ENCODE measurements at places on chromosomes 11 and 22. TPM values are rescaled to one million over a fixed set of nuclear protein-coding genes. Genes with fewer than 3 reads are reported as not detected.

- no peak for DNase-seq
Measured at GRCh38 chr11:66843776-66844495, 695 bp downstream of the RCE1 start.

DNA sequence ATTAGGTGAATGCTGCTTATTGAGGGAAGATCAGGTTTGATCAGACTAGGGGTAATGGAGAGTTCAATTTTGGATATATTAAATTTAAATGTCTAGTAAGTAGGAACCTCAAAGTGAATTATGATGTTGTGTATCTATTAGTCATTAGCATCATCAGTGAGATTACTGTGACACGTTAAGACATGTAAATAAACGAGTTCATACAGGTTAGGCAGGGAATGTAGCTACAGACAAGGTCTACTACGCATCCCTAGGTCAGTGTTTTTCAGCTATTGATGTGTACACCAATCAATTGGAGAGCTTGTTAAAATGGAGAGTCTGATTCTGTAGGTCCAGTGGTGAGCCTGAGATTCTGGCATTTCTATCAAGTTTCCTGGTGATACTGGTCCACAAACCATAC is 120.1 kb upstream of the LRRC4C start:
- no peak for DNase-seq

PLAAT4 gene
- 9.4 TPM for total RNA-seq

DNA sequence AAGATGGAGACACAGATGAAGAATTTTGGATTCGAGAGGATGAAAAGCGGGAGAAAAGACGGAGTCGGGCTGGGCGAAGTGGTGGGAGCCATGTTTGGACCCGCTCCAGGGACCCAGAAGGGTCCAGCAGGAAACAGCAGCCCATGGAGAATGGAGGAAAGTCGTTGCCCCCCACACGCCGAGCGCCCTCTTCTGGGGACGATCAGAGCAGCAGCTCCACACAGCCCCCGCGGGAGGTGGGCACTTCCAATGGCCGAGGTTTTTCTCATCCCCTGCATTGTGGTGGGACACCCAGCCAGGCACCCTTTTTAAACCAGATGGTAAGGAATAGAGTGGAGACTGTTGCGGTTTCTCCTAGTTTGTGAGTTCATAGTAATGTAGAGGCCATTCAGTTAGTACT is 22.8 kb upstream of the SLC25A18 start:
- DNase-seq: no peak

SCGB1D2 gene
- not detected for total RNA-seq

DNA sequence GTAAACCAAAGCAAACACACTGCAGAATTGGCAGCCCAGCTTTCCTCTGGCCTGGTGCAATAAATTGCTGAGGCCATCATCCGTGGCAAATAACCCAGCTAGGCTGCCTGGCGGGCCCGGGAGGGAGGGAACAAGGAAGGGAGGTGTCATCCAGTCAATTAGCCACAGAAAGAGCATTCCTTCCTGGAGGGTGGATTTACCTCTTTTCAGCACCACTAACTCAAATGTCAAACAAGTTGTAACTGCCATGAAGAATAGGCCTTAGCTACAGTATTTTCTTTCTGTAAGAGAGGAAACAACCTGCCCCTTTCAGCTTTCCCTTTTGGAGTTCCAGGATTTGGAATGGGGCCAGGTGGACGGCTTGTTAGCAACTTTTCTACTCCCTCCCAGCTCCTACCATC is 163.8 kb upstream of the BDNF start:
- DNase-seq: no peak

GRCh38 chr11:882596-882995 is 28.0 kb downstream of the CHID1 start:
- DNase-seq: no peak

- DNase-seq: no peak
Measured at GRCh38 chr11:122977470-122978298, 4.0 kb downstream of the BSX start.

SLC22A9 gene
- not detected for total RNA-seq

DNA sequence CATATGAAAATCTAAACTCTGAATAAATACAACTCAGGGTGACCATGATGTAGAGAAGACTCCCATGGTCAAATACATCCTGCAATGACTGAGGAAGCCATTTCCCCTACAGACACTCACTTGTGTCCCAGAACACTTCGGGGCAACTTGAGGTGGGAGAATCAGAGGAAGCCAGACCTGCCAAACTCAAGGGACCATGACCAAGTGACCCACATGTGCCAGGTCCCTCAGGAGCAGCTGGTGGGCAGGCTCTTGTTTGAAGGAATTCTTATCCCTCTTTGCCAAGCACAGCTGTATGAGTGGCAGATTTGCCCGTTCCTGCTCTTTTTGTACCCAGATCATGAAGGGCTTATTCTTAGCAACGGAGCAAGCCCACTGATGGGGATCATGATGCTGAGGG is 17.8 kb downstream of the SPATA19 start:
- no peak for DNase-seq

NRIP3 gene
- total RNA-seq: 3.1 TPM

KRTAP5-10 gene
- not detected for total RNA-seq

ESAM gene
- 13.3 TPM for total RNA-seq

GRCh38 chr22:42957958-42958357 is 57.0 kb downstream of the PACSIN2 start:
- DNase-seq: no peak

DNA sequence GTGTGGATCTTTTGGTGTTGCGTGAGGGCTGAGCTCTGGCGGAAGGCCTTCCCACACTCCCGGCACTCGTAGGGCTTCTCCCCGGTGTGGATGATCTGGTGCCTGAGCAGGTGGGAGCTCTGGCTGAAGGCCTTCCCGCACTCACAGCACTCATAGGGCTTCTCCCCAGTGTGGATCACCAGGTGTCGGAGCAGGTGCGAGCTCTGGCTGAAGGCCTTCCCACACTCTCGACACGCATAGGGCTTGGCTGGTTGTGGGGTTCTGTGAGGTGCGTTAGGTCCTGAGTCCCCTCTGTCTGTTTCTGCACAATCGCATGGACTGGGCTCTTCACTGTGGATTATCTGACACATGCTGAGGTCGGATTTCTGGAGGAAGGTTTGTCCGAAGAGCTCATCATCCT is 6.4 kb downstream of the ZNF70 start:
- no peak for DNase-seq

- DNase-seq: no peak
Measured at GRCh38 chr11:6542727-6543126, 45.6 kb downstream of the DNHD1 start.

- no peak for DNase-seq
Measured at GRCh38 chr11:112459001-112459400, 198.3 kb upstream of the PLET1 start.

OVCH2 gene
- 3.3 TPM for total RNA-seq

- no peak for DNase-seq
Measured at GRCh38 chr11:37695283-37695682, 1097.2 kb upstream of the RAG2 start.

GRCh38 chr11:128865490-128865889 is 1.6 kb downstream of the KCNJ1 start:
- DNase-seq: no peak

DNA sequence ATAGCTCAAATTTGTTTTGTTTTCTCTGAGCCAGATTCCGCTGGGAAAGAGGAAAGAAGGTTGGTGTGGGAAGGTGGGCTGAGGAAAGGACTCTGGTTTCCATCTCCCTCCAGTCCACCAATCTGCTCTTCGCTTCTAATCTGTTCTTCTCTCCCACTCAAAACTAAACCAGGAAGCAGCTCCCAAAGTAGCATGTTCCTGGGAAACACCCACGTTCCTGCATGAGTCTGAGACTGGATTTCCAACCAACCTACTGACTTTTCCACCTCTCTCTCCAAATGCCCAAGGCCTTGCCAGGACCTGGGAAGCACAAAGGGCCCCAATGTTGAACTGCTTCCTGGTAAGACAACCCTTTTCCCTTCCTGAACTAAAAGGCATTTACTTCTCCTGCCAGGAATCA is 110.2 kb downstream of the WT1 start:
- DNase-seq: no peak

C22orf15 gene
- total RNA-seq: 0.63 TPM

- DNase-seq: no peak
Measured at GRCh38 chr11:7418061-7418460, 67.2 kb upstream of the OLFML1 start.

DNA sequence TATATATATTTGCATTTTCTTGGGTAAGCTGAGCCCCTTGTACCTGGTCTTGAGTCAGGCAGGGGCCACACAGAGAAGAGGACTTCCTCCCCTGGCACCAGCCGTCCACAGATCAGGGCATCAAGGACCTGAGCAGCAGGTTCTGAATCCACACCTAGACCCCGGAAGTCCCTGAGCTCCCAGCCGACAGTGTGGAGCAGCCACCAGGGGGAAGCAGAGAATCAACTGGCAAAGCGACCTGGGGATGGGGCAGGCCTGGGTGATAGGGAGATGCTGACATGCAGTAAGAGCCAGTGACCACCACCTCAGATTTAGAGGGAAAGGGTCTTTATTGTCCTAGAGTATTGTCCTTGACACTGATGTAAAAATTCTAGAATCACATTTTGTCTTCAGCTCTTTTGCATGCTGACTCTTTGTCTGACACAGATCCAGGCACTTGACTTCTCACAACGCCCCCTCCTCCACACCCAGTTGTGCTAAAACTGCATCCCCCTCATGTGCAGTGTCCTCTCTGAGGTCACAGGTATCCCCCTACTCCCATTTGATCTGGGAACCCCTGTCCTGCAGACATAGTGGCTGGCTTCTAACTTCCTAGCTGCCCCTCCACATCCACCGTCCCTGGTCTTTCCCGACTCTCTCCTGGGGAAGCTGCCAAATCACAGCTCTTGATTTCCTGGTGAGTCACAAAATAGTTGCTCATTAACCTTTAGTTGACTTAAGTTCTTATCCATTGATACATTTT is 109.3 kb downstream of the GGTLC2 start:
- no peak for DNase-seq

DNA sequence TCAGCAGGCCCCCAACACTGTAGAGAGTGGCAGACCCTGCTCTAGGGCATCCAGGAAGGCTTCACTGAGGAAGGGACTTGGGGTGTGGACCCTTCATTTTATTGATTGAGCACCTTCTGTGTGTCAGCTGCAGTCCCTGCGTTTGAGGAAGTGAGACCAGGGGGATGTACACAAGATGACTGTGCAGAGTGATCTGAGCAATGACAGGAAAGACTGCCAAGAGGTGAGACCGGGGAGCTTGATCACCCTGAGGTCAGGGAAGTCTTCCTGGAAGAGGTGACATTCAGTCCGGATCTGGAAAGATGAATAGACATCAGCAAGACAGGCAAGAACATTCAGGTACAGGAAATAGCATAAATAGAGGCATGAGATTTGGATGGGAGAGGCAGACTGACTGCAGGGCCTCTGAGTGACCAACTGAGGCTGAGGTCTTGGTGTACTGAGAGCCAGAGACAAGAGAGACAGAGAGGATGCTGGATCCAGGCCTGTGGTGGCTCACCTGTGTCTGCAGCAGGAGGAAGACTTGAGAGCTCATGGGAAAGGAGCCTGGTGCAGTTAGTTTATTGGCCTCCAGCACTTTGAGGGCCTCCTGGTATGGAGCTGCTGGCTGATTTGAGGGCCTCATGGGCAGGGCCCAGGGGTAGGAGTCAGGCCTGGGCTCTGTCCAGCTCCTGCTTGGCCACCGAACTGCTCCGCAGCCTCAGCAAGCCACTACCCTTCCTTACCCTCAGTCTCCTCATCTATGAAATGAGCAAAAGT is 5.2 kb downstream of the DGAT2 start:
- DNase-seq: no peak

XRCC6 gene
- total RNA-seq: 199 TPM

DNA sequence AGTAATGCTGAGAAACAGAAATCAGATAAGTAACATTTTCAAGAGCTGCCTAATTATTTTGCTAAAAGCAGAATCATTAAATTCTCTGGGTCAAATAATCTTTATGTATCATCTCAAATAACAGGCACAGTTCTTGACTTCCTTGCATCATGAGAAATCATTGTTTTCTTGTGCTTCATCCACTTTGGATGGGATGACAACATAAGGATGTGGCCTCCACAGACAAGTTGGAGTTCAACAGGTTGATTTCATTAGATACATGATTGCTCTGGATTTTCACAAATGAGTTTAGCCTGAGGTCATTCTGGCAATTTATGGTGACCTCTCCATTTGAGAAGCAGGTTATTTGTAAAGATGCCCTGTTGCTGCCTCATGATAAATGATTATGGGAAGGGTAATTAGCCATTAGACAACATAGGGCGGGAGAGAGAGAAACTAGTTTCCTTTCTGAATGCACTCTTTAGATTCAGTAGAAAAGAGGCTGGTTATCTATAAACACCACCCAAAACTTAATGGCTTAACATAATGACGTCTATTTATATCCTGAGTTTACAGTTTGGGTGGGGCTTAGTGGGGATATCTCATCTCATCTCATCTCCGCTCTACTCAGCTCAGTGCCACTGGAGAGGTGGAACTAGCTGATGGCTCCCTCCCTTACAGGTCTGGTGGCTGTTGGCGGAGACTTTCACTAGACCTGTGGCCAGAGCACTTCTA is 35.0 kb upstream of the ADORA2A start:
- no peak for DNase-seq

ACR gene
- not detected for total RNA-seq

TNNT3 gene
- total RNA-seq: 61.6 TPM

DNA sequence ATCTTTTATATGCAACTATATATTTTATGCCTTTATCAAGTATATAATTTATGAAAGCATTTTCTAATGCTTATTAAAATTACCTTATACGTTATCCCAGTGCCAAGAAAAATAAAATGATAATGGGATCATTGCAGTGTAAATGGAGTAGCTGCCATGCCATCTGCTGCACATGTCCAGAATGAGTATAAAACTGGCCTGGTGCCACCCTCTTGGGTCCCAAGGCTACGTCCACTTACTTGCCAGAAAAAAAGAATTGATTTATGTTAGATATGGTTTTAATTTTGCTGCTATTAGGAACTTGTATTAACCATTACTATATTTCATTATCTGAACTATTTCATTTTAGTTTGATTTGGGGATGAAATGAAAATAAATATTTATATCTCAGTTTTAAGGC is 1127.1 kb upstream of the CNTN5 start:
- DNase-seq: no peak

GRCh38 chr11:118211006-118211405 is 13.8 kb downstream of the JAML start:
- DNase-seq: no peak

- no peak for DNase-seq
Measured at GRCh38 chr22:19576460-19577421, 52.5 kb upstream of the CLDN5 start.

- DNase-seq: no peak
Measured at GRCh38 chr22:25350551-25350971, 131.1 kb downstream of the CRYBB2 start.

- DNase-seq: no peak
Measured at GRCh38 chr11:83007909-83008580, 63.7 kb downstream of the RAB30 start.

MEN1 gene
- total RNA-seq: 11.3 TPM

- DNase-seq: no peak
Measured at GRCh38 chr11:134349802-134350355, 18.1 kb downstream of the GLB1L2 start.

DNA sequence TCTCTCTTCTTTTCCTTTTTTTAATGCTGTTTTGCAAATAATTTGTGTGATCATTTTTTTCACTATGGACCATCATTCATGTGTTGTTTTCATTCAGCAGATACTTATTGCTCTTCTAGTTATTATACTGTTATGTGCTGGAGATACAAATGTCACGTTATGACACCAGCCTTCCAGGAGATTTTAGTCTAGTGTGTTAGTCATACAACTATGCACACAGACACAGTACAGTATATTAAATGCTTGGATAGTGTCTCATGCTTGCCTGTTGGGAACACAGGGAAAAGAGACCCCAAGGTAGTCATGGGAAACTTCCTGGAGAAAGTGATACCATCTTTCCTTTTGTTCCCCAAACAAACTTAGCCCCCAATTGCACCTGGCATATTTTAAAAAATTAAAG is 116.1 kb downstream of the UVRAG start:
- no peak for DNase-seq

GRCh38 chr11:26830757-26831156 is 108.9 kb upstream of the SLC5A12 start:
- DNase-seq: no peak

C11orf16 gene
- not detected for total RNA-seq
